NCI-H1417 treated with DMSO at 0.1 percent for 48 hours (cell line): ENCODE measurements at places on chromosomes 12 and 14.

- no peak for DNase-seq
These were observed 61.3 kb downstream of the DIP2B start for GRCh38 chr12:50566066-50566465.

- DNase-seq, result no peak
These were observed 43.9 kb downstream of the CCDC88C start for GRCh38 chr14:91373591-91374254.

DNA sequence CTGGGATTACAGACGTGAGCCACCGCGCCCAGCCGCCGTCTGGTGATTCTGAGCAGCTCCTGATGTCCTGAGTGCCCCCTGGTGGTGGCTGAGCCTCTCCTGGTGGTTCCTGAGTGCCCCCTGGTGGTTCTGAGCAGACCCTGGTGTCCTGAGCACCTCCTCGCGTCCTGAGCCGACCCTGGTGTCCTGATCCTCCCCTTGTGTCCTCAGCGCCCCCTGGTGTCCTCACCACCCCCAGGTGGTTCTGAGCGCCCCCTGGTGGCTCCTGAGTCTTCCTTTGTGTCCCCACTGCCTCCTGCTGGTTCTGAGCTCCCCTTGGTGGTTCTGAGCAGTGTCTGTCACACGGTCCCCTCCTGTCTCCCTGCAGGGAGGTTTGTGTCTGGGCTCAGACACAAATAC, 1304.9 kb downstream of the TMEM121 start:
- no peak for DNase-seq

DNA sequence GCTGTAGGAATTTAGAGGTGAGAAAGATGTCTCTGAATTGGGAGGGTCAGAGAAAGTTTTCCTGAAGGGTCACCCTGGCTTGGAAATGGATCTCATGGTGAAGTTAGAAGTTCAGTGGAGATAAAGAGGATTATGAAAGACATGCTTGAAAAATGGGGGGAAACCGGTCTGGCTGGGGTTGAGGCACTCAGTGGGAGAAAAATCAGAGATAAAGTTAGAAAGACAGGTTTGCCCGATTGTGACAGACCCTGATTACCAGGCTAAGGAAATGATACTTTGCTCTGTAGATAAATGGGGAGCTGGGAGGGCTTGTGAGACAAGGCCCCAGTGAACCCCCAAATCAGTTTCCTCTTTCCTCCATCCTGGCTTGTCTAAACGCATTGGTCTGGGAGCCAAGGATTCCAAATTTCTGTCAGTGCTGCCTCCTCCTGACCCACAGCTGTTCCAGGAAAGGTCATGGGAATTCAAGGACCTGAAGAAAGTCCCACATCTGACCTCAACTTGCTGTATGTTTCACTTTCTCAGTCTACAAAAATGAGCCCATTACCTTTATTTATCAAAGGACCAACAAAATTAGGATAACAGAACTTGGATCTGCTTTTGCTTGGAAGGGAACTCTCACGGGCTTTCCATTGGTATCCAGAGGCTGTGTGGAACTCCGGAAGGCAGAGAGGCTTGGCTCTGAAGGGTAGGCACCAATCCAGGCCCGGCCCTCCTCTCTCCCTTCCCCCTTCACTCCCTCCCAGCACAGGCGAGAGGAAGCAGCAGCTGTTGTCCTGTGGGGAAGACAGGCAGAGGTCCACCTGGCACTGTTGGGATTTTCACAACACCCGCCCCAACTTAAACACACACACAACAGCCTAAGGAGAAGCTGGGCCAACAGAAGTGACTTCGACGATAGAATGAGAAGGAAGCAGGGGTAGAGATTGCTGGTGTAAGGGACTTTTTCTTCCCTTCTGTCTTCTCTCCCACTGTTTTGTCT, 3.4 kb upstream of the RNASE7 start:
- no peak for DNase-seq

DNA sequence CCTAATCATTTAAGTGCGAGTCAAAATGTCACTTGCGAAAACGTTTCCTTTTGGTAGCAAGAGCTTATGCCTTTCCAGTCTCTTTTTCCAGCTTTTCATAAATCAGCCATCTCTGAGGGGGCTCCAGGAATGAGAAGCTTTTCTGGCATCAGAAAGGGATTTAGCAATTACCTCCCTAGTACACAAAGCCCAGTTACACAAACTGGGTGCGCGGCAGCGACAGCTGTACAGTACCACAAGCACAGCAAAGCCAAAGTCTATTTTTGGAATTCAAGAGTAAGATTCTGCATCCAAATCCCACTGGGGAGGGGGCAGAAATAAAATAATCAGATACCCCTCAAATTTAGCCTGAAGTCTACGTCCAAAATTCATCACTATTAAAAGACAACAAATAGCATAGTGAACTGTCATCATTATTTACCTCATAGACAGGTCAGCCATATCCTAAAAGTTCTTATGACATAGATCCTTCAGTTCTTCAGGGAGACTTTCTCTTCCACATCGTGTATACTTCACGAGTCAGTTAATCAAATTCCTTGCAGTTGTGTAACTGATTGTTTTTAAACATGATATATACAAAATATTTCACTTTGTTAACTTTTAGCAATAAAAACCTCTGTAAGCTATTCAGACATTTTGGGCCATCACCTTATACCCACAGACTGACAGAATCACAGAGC, 150.8 kb downstream of the TTC7B start:
- DNase-seq, result no peak

DNA sequence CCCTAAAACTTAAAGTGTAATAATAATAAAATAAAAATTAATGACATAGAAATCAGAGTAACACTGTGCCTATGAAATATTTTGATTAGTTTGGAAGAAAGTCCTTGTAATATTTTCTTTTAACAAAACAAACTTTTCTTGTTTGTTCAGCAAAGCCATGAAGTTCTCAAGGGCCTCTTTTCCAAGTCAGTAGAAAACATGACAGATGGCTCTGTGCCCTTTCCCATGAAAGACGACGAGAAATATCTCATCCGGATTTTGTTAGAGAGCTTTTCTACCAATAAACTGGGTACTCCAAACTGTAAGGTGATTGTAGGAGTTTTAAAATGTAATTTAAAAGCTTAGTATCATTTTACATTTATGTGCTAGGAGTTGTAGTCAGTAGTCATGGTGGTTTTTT, 54.5 kb upstream of the ASPG start:
- DNase-seq, result no peak

DNA sequence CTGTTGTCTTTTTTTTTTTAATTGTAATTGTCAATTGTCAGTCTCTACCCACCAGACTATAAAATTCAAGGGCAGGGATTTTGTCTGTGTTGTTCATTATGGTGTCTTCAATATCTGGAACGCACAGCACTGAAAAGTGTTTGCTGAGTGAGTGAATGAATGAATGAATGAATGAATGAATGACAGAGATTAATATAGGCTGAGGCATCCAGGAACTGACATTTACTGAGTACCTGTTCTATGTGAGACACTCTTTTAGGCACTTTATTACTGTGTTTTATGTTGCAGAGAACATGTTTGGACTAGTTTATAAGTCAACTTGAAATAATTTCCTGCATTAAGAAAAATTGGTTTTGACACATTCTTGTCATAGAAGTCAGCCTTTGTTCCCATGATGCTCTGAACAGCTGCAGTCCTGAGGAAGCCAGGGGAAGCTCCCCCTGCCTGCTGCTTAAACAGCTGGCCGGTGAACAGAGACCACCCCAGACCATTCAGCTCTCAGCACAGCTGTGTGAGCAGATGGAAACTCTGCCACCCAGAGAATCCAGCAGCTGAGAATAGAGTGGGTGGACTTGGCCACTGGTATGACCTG, 160.7 kb upstream of the CCND2 start:
- no peak for DNase-seq
